ENCODE measurements at places on chromosomes 13 and 19. TPM values are rescaled to one million over a fixed set of nuclear protein-coding genes. Genes with fewer than 3 reads are reported as not detected.

Gene CEACAM4
- total RNA-seq: 1.1 TPM

Gene FOXA3
- not detected for total RNA-seq

Gene KIR3DL1
- total RNA-seq: not detected

Gene TNFSF9
- total RNA-seq: 1.5 TPM

Gene TNFSF11
- 0.22 TPM for total RNA-seq

Gene IGFL1
- total RNA-seq: not detected

Data from spinal cord (tissue), 10 donors.